WTC11 (cell line): ENCODE measurements at places on chromosomes 12 and 14.

GRCh38 chr12:70408004-70408790 is 42.1 kb downstream of the KCNMB4 start:
- no peak overlapping the region for H3K4me3 ChIP-seq
- H3K36me3 ChIP-seq = peaks cover 56% of the 10 kb centered on the region
- H3K27me3 ChIP-seq = no peaks in the 10 kb centered on the region

GRCh38 chr12:90984114-90984513 is 20.7 kb downstream of the EPYC start:
- no peak overlapping the region for H3K4me3 ChIP-seq
- H3K36me3 ChIP-seq = peaks cover 8% of the 10 kb centered on the region
- H3K4me1 ChIP-seq = peaks cover 21% of the 10 kb centered on the region
- DNase-seq = no peak
- H3K27ac ChIP-seq = no peak overlapping the region
- peaks cover 100% of the 10 kb centered on the region for H3K27me3 ChIP-seq

- H3K4me1 ChIP-seq = peaks cover 32% of the 10 kb centered on the region
- no peaks in the 10 kb centered on the region for H3K27me3 ChIP-seq
- H3K4me3 ChIP-seq = no peak overlapping the region
Measured at GRCh38 chr14:53022593-53022992, 71.7 kb upstream of the FERMT2 start.

DNA sequence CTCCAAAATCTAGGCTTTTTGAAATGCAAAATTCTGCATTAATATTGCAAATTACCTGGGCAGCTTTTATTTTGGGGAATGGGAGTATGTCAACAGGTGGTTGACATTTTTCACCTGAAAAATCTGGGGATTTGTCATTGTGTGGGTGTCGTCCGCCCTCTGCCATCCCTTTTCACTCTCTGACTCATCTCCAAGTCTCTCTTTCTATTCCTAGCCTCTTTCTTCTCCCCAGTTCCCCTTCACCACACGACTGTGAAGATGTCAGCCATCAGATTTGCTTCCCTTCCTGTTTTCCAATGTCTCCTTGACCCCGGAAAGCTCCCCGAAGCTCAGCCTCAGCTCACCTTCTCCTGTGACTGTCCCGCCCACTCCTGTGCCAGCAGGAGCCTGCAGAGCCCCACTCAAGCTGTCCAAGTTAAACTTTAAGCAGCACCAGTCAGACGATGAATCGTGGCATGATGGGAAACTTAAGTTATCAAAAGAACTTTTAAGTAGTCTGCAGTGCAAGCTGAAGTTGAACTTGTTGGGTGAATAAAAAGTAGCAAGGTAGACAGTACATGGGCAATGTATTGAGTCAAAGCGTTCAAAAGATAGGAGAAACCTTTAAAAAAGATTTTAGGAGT is 590.2 kb downstream of the VRK1 start:
- H3K4me1 ChIP-seq = peaks cover 50% of the 10 kb centered on the region
- no peak for DNase-seq
- peaks cover 13% of the 10 kb centered on the region for H3K27me3 ChIP-seq

DNA sequence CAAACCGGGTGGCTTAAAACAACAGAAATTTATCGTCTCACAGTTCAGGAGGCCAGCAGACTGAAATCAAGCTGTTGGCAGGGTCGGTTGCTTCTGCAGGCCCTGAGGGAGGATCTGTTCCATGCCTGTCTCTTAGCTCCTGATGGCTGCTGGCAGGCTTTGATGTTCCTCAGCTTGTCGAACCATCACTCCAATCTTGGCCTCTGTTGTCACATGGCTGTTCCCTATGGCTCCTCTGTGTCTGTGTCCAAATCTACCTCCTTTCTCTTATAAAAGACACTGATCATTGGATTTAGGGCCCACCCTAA is 14.0 kb downstream of the NFATC4 start:
- no peaks in the 10 kb centered on the region; the same call in 1 of the 2 replicates for H3K27me3 ChIP-seq
- no peak overlapping the region for H3K27ac ChIP-seq
- no peak for DNase-seq

DNA sequence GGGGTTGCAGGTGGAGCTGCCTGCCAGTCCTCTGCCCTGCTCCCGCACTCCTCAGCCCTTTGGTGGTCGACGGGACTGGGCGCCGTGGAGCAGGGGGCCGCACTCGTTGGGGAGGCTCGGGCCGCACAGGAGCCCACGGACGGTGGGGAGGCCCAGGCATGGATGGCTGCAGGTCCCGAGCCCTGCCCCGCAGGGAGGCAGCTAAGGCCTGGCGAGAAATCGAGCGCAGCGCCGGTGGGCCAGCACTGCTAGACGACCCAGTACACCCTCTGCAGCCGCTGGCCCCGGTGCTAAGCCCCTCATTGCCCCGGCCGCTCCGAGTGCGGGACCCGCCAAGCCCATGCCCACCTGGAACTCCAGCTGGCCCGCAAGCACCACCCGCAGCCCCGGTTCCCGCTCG is 221.8 kb downstream of the BTG1 start:
- H3K4me3 ChIP-seq = no peak overlapping the region
- H3K4me1 ChIP-seq = peaks cover 5% of the 10 kb centered on the region
- H3K27ac ChIP-seq = no peak overlapping the region
- DNase-seq = no peak
- H3K27me3 ChIP-seq = no peaks in the 10 kb centered on the region

GRCh38 chr12:106551410-106551809 is 31.4 kb upstream of the RFX4 start:
- H3K27me3 ChIP-seq = peaks cover 27% of the 10 kb centered on the region
- no peak for DNase-seq
- H3K4me3 ChIP-seq = no peak overlapping the region
- H3K36me3 ChIP-seq = peaks cover 30% of the 10 kb centered on the region

DNA sequence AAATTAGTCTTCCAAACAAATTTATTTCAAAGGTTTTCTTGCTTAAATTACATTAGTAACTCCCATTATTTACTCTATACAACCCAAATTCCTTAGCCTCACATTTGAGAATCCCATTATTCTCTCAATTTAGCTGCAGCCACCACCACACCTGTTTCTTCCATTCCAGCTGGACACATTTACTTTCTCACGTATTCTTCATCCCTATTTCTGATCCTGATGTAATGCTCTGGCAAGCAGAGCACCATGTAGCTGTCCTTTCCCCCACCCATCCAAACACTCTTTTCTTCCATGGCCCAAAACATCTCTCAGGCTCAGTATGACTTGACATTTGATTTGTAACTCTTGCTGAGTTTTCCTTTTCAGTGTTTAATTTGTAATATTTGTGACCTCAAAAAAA is 240.2 kb upstream of the CLEC14A start:
- H3K4me1 ChIP-seq = no peaks in the 10 kb centered on the region
- H3K27ac ChIP-seq = no peak overlapping the region
- H3K4me3 ChIP-seq = no peak overlapping the region
- H3K36me3 ChIP-seq = no peaks in the 10 kb centered on the region
- no peak for DNase-seq

DNA sequence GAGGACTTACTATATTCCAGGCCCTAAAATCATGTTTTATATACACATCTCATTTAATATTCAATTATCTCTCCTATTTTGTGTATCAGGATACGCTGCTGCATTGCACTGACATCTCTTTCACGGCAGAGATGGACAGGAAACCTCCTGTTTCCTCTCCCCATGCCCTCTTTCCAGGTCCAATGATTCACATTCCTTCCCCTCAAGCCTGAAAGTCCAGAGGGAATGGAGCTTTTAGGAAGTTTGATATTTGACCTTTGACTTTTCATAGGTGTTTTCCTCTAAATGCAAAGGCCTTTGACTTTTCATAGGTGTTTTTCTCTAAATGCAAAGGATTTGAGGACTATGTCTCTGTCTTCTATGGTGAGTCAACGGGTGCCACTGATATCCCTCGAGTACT is 89.5 kb downstream of the STON2 start:
- no peaks in the 10 kb centered on the region for H3K36me3 ChIP-seq
- H3K27me3 ChIP-seq = no peaks in the 10 kb centered on the region
- 0 out of 2 replicates have a peak overlapping the region, but pooled peaks have one; percentile 6 for H3K27ac ChIP-seq
- peaks cover 78% of the 10 kb centered on the region for H3K4me1 ChIP-seq

DNA sequence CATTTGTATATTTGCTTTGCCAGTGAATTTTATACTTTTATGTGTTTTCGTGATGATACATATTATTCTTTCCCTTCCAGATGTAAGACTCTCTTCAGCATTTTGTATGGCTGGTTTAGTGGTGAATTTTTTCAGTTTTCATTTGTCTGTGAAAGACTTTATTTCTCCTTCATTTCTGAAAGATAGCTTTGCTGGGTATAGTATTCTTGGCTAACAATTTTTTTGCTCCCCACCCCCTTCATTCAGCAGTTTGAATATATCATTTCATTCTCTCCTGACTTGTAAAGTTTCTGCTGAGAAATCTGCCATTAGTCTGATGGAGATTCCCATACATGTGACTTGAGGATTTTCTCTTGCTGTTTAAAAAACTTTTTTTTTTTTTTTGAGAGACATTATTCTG is 72.8 kb downstream of the ERC1 start:
- H3K4me3 ChIP-seq = no peak overlapping the region

DNA sequence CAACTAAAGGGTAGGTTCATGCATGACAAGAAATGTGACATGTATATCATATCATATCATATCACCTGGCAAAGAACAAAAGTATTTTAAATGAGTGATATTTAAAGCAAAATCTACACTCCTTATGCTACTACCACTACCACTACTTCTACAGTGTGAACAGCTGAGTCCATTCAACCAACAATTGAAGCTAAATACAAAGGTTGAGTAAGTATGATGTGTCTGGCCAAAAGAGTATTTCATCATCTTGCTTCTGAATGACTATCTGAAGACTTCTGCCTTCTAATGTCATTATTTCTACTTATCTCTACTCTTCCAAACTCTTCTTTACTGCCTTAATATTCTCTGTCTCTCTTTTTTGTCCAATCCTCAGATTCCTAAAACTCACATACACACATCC is 292.6 kb upstream of the CAND1 start:
- H3K4me3 ChIP-seq = no peak overlapping the region
- H3K4me1 ChIP-seq = peaks cover 13% of the 10 kb centered on the region
- H3K27me3 ChIP-seq = no peaks in the 10 kb centered on the region
- H3K36me3 ChIP-seq = no peaks in the 10 kb centered on the region
- no peak for DNase-seq
- no peak overlapping the region for H3K27ac ChIP-seq

DNA sequence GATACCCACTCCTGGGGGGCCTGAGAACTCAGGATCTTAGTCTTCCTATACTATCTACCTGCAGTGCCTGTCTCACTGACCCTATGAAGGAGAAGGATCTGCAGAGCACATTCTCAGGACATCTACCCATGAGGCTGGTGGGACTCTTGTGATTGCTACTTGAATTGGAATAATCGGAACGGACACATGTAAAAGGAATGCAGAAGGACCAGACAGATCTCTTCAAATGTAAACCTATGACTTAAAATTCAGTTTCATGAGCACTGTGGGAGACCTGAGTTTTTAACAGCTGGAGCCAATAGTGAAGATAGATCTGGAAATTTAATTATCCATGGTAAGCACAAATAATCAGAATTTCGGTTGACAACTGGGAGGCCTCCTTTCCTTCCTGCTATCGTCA is 35.2 kb upstream of the CPSF6 start:
- no peak overlapping the region for H3K4me3 ChIP-seq
- H3K36me3 ChIP-seq = peaks cover 17% of the 10 kb centered on the region
- no peak for DNase-seq
- H3K4me1 ChIP-seq = no peaks in the 10 kb centered on the region
- no peak overlapping the region for H3K27ac ChIP-seq

DNA sequence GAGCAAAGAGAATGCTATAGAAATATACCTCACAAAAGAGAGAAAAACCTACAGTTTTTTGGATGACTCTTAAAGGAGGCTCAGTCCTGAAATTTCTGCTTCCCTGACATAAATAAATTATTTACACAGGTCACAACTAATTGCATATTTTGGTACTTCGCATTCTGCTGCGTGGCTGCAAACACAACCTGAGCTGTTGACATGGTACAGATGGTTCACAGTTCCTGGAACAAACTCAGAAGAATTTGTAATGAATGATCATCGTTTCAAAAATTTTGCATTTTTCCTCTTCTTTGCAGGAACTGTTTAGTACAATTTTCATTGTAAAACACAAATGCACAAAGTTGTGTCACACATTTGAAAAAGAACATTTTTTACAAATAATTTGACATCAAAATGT is 313.7 kb upstream of the SYT1 start:
- no peak overlapping the region for H3K4me3 ChIP-seq
- H3K27ac ChIP-seq = no peak overlapping the region
- H3K27me3 ChIP-seq = no peaks in the 10 kb centered on the region
- no peaks in the 10 kb centered on the region for H3K36me3 ChIP-seq
- H3K4me1 ChIP-seq = no peaks in the 10 kb centered on the region
- DNase-seq = no peak

- H3K27ac ChIP-seq = peak overlapping the region; percentile 84
- peak overlapping the region; percentile 92 for H3K4me3 ChIP-seq
- peaks cover 62% of the 10 kb centered on the region for H3K27me3 ChIP-seq
- DNase-seq = peak; percentile 80
- H3K4me1 ChIP-seq = peaks cover 42% of the 10 kb centered on the region
Measured at GRCh38 chr14:32932914-32933628, 5.6 kb upstream of the NPAS3 start.

DNA sequence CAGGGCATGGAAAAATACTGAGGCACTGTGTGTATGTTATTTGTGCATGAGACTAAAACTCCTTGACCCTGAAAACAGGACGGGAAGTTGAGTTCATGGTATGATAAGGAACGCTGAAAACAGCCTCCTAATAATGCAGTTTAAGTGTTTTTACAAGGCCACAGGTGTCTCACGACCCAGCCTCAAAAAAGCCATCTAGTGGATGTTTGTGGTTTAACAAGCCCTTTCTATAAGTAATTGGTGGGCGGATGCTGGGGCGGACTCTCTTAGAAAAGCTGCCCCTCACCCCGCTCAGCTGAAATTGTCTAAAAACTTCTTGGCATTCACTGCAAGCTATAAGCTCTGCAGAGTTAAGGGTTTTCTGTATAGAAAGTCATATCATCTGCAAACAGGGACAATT is 184.5 kb downstream of the NUBPL start:
- no peaks in the 10 kb centered on the region for H3K4me1 ChIP-seq
- H3K36me3 ChIP-seq = peaks cover 41% of the 10 kb centered on the region
- H3K4me3 ChIP-seq = no peak overlapping the region
- H3K27ac ChIP-seq = no peak overlapping the region
- no peaks in the 10 kb centered on the region for H3K27me3 ChIP-seq

DNA sequence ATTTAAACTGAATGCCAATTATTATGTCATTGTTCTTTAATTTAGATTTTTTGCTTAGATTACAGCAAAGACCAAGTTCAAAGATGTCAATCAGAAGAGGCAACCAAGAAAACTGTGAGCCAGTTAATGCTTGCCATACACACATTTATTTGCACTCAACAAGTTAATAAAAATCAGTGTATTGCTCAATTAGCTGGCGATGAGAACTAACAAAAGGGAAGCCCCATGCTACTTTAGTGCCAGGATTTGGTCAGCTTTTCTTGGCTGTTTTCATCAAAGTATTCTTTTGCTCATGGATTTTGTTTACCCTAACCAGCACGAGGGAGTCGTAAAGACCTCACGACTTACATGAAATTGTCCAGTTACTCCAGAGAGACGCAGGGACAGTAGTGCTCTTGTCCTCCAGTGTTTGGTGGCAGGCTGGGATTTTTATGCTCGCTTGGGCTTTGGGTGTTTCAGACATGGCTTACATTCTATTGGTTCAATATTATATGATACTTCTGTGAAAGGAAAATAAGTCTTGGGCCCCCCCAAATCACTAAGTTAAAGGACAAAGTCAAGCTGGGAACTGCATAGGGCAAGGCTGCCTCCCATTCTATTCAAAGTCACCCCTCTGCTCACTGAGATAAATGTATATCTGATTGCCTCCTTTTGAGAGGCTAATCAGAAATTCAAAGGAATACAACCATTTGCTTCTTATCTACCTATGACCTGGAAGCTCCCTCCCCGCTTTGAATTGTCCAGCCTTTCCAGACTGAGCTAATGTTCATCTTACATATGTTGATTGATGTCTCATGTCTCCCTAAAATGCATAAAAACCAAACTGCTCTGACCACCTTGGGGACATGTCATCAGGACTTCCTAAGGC is 7.4 kb upstream of the B4GALNT1 start:
- peaks cover 36% of the 10 kb centered on the region for H3K27me3 ChIP-seq
- no peak overlapping the region for H3K4me3 ChIP-seq
- no peak for DNase-seq
- H3K36me3 ChIP-seq = peaks cover 15% of the 10 kb centered on the region
- H3K27ac ChIP-seq = no peak overlapping the region
- peaks cover 17% of the 10 kb centered on the region for H3K4me1 ChIP-seq
